ENCODE measurements at places on chromosomes 16 and 17.

DNA sequence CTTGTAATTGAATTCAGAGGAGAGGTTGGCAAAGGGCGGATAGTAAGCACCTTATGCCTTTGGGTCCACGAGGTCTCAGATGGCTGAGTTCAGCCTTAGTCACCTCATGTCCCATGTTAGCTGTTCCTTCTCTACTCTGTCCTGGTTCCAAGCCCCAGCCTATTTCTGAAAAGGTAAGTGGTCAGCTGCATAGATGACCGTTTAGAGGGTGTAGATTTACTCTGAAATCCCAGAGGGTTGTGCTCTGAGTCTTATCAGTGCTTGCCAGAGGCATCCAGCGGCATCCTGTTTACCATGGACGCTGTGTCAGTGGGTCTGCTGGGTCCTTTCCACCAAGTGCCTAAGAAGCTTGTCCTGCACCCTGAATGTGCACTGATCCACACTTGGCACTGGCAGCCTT is 1.9 kb downstream of the ZNF778 start:
- DNase-seq, result no peak

- DNase-seq, result no peak
These were observed 204.9 kb downstream of the AXIN2 start for GRCh38 chr17:65356536-65356935.

- no peak for DNase-seq
These were observed 45.2 kb downstream of the AXIN2 start for GRCh38 chr17:65515959-65516948.

DNA sequence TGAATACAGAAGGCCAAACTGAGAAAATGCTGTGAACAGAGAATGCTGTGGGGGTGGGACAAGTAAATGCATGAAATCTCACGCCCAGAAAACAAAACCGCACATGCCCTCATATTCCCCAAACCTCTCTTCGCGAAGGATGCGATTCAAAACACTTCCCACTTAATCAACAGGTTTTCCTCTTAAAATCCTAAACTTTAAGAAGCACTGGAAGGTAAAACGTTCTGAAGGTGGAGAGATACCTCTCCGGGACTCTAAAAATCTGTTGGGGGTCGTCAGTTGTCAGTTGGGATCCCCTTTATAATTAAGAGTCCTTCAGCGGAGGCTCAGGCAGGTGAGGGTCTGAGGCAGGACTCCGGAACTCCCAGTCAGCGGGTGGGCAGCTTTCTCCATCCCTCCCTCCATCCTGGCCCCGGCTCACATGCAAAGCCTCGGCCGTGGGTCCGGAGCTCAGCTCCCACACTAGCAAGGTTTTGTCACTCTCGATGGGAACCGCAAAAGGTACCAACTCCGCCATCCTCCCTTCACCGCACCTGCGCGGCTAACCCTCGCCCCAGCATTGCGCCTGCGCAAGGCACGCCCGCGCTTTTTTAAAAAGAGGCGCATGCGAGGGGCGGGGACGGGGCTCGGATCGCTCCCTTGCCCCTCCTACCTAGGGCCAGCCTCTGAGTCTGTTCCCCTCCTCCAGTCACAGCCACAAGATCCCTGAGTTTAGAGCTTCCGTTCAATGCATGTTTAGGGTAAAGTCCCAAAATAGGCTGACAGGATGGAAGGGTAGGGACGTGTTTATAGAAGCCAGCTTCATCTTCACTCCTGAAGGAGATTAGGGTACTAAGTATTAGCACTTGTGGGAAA is at the start of gene RDM1:
RDM1 (minus strand) TSS at position 563 of the 855 bp plus-strand sequence; CDS start at position 517, 46 bp downstream.
- peak; percentile 73 for DNase-seq

DNA sequence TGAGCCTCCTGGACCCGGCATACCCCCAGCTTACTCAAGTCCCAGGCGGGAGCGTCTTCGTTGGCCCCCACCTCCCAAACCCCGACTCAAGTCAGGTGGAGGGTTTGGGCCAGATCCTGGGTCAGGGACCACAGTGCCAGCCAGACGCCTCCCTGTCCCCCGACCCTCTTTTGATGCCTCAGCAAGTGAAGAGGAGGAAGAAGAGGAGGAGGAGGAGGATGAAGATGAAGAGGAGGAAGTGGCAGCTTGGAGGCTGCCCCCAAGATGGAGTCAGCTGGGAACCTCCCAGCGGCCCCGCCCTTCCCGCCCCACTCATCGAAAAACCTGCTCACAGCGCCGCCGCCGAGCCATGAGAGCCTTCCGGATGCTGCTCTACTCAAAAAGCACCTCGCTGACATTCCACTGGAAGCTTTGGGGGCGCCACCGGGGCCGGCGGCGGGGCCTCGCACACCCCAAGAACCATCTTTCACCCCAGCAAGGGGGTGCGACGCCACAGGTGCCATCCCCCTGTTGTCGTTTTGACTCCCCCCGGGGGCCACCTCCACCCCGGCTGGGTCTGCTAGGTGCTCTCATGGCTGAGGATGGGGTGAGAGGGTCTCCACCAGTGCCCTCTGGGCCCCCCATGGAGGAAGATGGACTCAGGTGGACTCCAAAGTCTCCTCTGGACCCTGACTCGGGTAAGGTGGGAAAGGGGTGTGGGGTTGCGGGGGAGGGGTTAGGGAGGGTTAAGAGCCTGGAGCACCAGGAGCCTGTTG is 1.6 kb downstream of the SENP3 start:
- no peak for DNase-seq

DNA sequence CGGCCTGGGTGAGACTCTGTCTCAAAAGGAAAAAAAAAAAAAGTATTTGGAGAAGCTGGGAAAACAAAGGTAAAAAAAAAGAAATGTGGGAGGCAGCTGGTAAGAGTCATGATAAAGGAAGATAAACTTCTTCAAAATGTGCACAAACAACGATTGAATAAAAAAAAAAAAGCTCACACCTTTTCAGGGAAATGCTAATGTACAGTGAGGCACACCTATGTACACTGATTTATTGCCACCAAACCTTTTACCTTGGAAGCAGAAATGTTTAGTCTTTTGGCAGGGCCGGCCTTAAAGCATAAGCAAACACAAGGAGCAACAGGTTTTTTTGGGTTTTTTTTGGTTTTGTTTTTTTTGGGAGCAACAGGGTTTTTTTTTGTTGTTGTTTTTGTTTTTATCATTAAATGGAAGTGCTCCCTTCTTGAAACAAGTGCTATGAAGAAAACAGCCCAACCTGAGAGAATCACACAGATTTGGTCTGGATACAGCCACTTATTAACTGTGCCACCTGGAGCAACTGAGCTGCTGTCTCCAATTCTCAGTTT is 29.8 kb upstream of the KCNJ2 start:
- DNase-seq, result no peak

DNA sequence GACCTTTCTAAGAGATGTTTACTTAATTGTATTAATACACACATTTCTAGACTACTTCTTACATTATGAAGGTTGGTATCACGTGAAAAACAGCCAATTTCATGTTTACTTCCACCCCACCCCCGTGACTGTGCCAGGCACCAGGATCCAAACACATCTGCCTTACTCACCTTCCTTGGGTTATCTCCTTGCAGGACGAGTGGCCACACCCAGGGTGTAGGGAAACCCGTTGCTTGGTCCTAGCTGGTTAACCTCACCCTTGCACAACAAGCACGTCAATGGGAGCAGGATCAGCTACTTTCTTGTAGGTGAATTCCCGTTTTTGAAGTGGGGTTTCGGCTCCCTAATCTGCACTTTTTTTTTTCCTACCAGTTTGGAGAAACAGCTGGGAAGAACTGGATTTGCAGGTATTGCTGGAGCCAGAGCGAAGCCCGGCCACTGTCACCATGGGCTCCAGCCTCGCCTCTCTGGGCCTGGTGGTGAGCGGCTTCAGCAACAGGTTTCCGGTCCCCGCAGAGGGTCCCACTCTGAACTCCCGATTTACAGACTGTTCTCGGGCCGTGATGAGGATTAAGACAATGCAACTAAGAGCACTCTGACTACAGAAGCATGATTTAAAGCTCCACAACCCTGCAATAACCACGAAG is 2.1 kb upstream of the UBB start:
- DNase-seq, result no peak

GRCh38 chr16:84931506-84931905 is 79.8 kb downstream of the ZDHHC7 start:
- no peak for DNase-seq

DNA sequence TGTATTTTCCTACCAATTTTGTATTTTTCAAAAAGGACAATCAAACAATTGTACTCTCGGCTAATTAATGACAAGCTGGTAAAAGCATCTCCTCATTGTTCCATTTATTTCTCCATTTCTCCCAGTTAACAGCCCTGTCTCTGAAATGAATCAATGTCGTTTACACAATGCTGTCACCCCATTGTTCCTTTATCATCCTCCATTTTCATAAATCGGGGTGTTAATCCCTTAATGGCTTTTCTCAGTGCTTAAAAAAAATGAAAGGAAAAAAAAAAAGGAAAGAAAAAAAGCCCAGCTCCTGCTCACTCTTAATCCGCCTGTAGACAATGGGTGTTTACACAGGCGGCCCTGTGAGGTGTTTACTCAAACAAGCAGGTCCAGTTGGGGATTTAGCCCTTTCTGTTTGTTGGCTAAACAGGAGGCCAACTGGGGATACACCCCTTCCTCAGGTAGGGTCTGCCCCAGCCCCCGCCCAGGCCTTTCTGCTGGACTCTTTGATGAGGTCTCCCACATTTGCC is 86.8 kb upstream of the SALL1 start:
- no peak for DNase-seq

- DNase-seq, result no peak
These were observed 36.2 kb downstream of the RGS9 start for GRCh38 chr17:65173284-65173793.

DNA sequence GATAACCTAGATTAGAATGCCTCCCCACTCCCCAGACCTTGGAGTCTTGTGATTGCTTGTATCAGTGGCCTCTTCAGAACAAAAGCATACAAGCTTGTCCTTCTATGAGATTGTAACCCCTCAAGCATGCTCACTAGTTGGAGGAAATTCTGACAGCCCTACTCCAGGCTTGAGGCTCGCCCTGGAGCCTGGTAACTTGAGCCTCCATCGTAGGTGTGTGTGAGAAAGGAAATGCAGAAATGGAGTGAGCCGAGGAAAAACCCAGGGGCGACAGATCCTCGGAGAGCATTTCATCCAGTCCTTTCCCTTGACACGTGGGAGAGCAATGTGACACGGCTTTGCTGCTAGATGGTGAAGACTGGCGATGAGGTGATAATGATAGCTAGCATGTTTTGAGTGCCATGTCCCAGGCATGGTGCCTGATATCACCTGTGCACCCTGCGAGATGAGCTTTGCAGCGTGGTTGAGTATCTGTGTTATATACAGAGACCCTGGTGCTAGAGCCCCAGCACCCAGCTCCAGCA is 31.2 kb downstream of the GNAO1 start:
- no peak for DNase-seq

GRCh38 chr16:83402967-83403366 is 404.8 kb upstream of the HSBP1 start:
- DNase-seq, result no peak

- DNase-seq, result no peak
These were observed 13.9 kb downstream of the ATP2A1 start for GRCh38 chr16:28891964-28892890.

- DNase-seq, result no peak
These were observed 287.1 kb upstream of the ASIC2 start for GRCh38 chr17:33580215-33580614.

GRCh38 chr17:60141111-60142018 is 8.4 kb upstream of the CA4 start:
- peak; percentile 33 for DNase-seq

DNA sequence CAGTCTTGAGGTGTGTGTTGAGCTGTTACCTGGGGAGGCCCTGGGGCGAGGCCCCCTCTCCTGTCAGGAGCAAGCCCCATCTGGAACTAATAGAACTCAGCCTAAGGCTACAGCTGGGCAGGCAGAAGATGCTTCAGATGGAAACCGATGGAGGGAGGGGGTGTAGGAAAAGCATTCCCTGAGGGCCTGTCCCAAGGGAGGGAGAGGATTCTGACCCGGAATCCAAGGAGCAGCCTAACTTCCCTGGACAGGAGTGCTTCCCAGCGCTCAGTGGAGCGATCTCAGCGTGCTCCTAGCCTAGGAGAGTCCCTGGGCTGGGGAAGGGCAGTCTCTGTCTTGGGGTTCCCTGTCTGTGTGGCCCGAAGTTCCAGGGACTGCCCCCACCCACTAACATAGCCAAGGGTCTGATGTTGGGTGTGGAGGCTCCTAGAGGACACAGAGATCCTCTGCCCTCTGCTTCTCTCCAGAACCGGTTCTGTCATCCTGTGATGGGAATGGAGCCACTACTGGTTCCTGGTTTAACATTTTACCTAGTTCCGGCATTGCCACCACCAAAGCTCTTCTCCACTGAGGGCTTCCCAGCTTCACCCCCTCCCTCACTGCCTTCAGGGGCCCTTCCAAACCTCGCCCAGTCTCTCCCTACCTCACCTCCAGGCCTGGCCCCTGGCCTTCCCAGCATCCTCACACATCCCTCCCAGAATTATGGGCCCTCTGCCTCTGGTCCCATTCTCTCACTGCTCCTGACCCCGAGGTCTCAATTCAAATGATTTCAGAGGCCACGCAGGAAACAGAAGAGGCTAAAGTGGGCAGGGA is 58.7 kb downstream of the RTN4RL1 start:
- DNase-seq, result no peak

DNA sequence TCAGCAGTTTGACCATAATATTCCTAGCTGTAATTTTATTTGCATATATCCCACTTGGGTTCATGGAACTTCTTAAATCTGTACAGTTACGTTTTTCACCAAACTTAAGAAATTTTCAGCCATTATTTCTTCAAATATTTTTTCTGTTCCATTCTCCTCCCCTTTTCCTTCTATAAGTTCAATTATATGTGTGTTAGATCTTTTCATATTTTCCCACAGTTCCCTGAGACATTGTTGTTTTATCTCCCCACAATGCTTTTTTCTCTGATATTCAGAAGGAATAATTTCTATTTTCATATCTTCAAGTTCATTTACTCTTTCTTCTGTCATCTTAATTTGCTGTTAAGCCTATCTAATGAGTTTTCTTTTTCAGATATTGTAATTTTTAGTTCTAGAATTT is 26.1 kb downstream of the IKZF3 start:
- DNase-seq, result no peak

DNA sequence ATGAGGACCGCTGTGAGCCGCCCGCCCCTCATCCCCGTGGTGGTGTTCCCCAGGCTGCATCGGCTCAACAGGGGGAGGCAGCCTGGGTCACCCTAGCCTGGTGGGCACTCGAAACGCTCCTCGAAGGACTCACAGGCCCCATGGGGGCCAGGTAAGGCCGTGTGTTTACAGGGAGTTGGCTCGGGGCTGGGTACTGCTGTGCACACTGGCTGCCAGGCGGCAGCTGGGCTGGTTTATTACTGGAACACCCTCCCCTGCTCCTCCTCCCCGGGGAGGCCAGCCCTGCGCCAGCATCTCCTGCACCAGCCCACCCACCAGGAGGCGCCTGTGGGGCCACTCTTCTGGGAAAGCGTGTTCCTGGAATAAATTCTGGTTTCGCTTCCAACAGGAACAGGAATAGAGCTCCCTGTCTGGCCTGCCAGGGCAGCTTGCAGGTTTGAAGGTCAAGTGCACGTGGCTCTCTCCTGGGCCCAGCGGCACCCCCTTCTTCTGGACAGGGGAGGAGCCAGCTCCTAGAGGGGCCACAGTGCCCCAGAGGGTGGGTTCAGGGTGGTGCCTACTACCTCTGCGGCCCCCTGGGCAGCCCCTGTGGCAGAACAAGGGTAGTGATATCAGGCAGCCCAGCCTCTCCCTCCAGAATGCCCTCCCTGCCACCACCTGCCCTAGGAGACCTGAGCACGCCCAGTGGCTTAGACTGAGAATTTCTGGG is 11.3 kb downstream of the MCRIP1 start:
- peak; percentile 87 for DNase-seq

GRCh38 chr17:73104450-73104849 is 12.0 kb upstream of the SLC39A11 start:
- no peak for DNase-seq

- DNase-seq, result no peak
These were observed 84.8 kb downstream of the MAP2K6 start for GRCh38 chr17:69499318-69499717.

GRCh38 chr17:49035470-49036269 is 38.5 kb downstream of the IGF2BP1 start:
- peak; percentile 9 for DNase-seq

Data from suppressor macrophage treated with lipopolysaccharide for 4 hours (primary cell).